ENCODE measurements at places on chromosomes 2 and 18. TPM values are rescaled to one million over a fixed set of nuclear protein-coding genes. Genes with fewer than 3 reads are reported as not detected.

The UGT1A4 gene
- not detected for total RNA-seq

The EDAR gene
- not detected for total RNA-seq

The HMSD gene
- total RNA-seq = not detected

The ZNF142 gene
- total RNA-seq = 16.0 TPM

The SERPINB3 gene
- total RNA-seq = not detected

DNA sequence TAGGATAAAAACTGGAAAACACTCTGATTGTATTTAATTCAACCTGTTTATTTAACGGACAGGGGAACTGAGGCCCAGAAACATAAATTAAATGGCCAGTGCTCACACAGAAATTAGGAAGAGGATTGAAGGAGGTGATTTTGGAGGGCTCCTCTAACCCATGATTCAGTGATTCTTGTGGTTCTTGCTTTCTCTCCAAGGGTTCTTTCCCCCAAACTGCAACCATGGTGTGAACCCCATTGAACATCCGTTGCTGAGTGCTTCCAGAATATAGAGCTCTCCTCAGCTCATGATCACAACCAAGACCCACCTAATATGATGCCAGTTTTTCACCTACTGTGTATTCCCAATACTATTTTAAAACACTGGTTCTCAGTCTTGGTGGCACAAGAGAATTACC is 41.4 kb downstream of the BMP10 start:
- no peak for DNase-seq

DNA sequence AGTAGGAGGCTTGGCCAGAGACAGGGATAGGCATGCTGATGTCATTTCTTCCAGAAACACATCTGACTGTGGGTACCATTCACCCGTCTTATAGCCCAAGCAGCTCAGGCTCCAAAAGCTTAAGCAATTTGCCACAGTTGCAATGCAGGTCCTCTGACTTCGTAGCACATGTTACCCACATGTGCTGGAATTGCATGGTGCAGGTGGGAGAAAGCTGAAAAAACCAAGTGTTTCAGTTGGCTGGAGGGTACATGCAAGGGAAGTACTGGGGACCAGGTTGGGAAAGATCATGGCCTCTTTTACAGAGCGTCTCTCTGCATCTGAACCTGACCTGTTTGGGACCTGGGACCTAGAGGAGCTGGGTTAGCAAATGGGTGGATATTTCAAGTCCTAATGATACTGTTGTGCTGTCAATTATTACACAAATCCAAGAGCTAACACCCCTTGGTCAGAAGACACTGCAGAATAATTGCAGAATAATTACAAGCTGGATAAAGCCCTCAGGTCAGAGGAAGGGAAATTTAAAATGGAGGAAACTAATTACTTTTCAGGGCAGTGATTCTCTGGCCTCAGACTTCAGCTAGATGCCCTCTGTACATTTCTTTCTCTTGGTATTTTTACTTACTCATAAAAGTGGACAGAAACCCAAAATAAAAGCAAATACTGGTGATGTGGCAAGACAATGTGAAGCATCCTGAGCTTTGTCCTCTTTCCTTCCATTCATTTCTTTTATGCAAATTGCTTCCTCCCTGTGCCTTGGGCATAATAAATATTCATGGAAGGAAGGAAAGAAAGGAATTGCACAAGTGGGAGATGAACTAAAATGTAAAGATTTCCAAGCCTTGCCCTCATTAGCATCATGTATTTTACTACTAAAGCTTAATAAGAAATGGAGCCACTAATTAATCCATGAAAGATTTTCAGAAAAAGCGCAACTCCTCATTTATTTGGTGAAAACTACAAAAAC is 45.6 kb upstream of the TTC39C start:
- DNase-seq = no peak

- DNase-seq = no peak
Observed at GRCh38 chr2:25483607-25484266, 142.0 kb upstream of the DNMT3A start.

The GYPC gene
- total RNA-seq = 61.6 TPM

The UGT1A5 gene
- total RNA-seq = not detected

GRCh38 chr2:85811180-85812093 is 57.6 kb downstream of the ATOH8 start:
- DNase-seq = no peak

DNA sequence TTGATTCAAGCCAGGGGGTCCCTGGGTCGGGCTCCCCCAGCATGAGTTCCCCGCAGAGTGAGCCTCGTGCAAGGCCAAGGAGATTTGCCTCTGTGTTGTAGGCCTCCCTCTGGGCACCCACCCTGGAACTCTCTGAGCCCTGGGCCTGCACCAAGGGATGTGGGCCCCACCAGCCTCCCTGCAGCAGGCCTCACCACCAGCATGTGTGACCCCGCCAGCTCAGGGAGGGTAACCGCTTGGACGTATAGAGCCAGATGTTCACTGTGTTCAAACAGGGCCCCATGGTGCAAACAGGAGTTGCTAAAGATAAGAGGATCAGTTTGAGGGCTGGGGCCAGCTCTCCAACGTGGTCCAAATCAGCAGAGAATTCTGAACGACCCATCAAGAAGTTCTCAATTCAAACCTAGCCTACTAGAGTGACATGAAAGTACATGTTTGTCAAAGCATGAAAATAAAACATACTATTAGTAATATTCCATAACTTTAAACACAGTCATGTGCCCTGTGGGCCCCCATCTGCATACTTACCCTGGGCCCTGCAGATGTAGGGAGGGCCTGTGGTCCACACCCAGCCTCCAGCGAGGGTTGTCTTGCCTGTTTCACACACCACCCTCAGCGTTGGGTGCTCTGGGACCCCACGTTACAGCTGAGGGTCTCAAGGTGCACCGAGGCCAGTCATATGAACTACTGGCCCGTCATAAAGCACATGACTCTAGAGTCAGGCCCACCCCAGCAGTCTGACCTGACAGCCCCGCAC is 5.5 kb upstream of the TUBB6 start:
- DNase-seq = no peak

GRCh38 chr2:40957508-40957907 is 505.6 kb upstream of the SLC8A1 start:
- no peak for DNase-seq

DNA sequence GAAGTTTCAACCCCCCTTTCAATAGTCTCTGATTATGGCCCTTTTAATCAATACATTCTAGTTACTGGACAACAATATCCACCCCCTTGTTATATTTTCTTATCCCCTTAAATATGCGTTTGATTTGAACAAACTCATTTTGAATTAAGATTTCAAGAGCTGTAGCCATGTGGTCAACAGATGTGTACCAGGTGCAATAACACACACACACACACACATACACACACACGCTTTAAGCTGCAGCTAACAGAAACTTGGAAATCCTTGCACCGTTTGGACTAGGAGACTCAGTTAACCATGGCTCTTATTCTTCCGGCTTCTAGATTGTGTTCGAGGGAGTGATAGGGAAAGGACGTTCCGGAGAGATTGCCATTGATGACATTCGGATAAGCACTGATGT is 82.8 kb downstream of the NRP2 start:
- no peak for DNase-seq

The REG3A gene
- not detected for total RNA-seq

DNA sequence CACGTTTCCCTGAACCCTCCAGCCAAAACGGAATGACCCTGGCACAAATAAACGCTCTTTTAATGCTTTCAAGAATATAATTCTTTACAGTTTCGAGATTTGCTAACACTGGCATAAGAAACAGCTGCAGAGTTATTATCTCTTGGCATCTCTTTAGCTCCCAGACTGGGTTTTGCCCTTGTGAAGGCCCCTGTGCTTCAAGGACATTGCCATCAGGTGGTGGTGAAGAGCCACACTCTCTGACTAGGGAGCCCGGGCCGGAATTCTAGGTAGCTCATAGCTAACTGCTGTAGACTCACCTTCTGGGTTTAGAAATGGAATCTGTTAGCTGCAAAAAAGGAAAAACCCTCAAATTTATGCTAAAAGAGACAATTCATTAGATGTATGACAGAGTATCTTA is 13.3 kb upstream of the GALNT14 start:
- DNase-seq = no peak

DNA sequence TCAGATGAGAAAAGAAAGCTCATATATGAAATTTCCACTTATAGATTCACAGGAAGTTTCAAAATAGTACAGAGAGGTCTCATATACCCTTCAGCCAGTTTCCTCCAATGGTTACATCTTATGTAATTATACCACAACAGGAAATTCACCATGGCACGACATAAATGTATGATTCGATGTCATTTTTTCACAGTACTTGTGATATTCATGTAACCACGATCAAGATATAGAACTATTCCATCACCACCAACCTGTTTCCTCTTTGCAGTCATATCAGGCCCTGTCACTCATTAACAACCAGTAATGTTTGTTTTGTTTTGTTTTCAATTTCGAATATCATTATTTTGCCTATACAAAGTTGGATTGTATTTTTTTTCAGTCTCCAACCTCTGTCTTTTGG is 314.3 kb upstream of the POU3F3 start:
- no peak for DNase-seq

- DNase-seq = no peak
Observed at GRCh38 chr18:34710934-34711333, 836 bp downstream of the DTNA start.

GRCh38 chr18:61860302-61860701 is 32.5 kb downstream of the RNF152 start:
- no peak for DNase-seq

GRCh38 chr2:230019742-230020141 is 49.0 kb downstream of the SLC16A14 start:
- DNase-seq = no peak

The SAG gene
- not detected for total RNA-seq

GRCh38 chr18:56902653-56903052 is 244.2 kb upstream of the BOD1L2 start:
- no peak for DNase-seq

The POTEJ gene
- total RNA-seq = not detected

The PLCL1 gene
- total RNA-seq = 11.1 TPM

Measured in breast epithelium (tissue), 4 donors.